HL-60 (cell line): ENCODE measurements at places on chromosomes 2 and 18.

GRCh38 chr2:146624430-146625160 lies 1220.2 kb upstream of the ACVR2A start:
- no peak for DNase-seq

DNA sequence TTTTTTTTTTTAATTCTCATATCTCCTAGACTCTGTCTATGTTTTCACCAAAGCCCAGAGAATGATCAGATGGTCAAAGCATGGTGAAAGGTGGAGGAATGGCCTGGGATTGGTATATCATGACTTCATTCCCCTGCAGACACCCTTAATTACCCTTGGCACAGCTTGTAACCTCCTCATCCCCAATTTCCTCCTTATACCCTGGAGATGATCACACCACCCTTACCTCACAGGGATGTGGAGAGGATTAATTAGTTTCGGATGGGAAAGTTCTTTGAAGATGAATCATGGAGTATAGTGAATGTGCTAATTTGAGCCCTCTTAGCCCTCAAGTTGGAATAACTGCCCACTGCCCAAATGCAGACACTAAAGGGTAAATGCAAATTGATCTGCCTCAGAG lies 138.0 kb upstream of the LYPD6 start:
- no peak for DNase-seq

- DNase-seq: peak; percentile 87
Observed at GRCh38 chr2:195486987-195487644, 169.9 kb upstream of the SLC39A10 start.

- no peak for DNase-seq
Observed at GRCh38 chr2:85368921-85369320, 14.4 kb downstream of the ELMOD3 start.

DNA sequence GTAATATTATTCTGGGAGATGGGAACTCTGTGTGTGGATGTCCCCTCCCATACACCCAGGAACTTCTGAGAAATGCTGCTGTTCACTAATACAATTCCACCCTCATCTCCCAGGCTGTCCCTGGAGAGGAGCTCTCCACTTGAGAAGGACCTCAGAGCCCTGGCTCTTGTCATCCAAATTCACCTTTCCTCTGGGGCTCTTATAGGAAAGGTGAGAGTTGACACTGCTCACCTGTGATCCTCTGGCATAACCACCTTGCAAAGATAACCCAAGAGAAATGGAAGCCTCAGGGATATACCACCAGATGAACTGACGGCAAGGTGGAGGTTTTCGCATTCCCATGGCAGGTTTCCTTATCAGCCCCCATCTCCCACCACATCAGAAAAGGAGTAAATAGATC lies 52.0 kb downstream of the IL1RL2 start:
- DNase-seq: no peak

GRCh38 chr2:36027616-36028015 lies 328.0 kb upstream of the CRIM1 start:
- DNase-seq: no peak

DNA sequence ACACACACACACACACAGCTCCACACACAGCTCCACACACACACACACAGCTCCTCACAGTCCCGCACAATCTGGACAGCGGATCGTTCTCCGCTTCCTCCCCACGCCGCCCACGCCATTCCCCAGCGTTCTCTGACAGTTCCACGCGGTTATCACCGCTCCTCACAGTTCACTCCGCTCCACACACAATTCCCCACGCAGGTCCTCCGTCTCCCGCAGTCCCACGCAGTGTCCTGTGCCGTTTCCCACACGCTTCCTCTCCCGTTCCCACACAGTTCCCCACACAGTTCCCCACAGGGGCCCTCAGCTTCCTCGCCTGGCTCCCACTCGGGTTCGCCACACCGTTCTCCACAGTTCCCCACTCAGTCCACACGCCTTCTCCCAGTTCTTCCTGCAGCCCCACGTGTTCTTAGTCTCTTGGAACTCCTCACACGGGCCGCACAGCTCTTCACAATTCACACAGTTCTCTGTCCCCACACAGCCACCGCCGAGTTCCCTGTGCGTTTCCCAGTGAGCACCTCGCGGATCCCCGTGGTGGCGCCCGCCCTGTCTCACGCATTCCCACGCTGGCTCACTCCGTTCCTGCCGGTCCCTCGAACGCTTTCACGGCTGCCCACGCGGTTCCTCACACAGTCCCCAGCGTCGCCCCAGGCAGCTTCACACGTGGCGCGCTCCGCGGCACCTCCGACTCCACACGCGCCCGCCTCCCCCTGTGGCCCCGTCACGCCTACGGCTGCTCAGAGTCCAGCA lies 38.4 kb downstream of the KIF1A start:
- DNase-seq: no peak

DNA sequence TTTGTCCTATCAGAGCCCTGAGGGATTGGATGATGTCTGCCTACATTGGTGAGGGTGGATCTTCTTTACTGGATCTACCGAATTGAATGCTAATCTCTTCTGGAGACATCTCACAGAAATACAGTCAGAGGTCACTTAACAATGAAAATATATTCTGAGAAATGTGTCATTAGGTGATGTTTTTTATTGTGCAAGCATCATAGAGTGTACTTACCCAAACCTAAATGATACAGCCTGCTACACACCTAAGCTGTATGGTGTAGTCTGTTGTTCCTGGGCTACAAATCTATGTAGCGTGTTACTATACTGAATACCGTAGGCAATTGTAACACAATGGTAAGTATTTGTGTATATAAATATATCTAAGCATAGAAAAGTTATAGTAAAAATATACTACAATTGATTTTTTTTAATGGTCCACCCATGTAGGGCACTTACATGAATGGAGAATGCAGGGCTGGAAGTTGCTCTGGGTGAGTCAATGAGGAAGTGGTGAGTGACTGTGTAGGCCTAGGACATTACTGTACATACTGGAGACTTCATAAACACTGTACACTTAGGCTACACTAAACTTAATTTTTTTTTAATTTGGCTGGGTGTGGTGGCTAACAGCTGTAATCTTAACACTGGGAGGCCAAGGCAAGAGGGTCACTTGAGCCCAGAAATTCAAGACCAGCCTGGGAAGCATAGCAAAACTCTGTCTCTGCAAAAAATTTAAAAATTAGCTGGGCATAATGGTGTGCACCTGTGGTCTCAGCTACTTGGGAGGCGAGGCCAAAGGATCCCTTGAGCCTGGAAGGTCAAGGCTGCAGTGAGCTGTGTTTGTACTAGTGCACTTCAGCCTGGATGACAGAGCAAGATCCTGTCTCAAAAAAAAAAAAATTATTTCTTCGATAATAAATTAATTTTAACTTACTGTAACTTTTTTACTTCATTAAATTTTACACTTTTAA lies 226.3 kb upstream of the UBE2E3 start:
- no peak for DNase-seq

DNA sequence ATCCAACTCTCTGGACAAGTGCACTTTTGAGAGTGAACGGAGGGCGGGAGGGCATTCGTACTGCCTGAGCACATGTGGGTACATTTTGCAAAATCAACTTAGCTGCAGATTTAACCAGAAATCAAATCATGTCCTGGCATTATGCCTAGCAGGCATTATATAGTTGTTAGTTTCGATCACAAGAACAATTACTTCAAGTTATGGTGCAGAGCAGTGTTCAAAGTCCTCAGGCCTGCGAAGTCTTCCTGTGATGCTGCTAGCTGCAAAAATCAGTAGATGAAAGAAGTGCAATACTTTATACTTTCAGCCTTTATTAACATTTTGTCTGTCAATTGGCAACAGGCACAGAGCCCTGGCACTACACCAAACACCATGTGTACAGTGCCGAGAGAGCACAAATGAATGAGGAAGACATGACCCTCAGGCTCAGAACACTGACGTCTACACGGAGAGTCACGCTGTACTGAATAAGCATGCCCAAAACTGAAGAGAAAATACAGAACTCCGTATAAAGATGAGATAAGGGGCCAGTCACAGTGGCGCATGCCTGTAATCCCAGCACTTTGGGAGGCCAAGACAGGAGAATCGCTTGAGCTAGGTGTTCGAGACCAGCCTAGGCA lies 92.1 kb upstream of the CREB1 start:
- no peak for DNase-seq
